T-helper 1 cell treated with Interleukin-12 subunit alpha and Interleukin-12 subunit beta and Interleukin-4 antibody, amounts not matched to agents 30 ng/mL and 1 ng/mL, for 36 hours (primary cell): ENCODE measurements at places on chromosomes 7 and 10. TPM values are rescaled to one million over a fixed set of nuclear protein-coding genes. Genes with fewer than 3 reads are reported as not detected.

The CRTAC1 gene
- not detected in 2 replicates for total RNA-seq

The FXYD4 gene
- total RNA-seq: not detected in 2 replicates

The OR9A2 gene
- not detected in 2 replicates for total RNA-seq

The TMEM139 gene
- total RNA-seq: 0.32 and 1.0 TPM in 2 replicates

The PAOX gene
- 4.5 and 6.2 TPM in 2 replicates for total RNA-seq

The OR2A12 gene
- total RNA-seq: not detected in 2 replicates

The TCERG1L gene
- 0.07 TPM in 1 of 2 replicates, not detected in the other for total RNA-seq

The CYP3A7 gene
- total RNA-seq: not detected in 2 replicates

The TUBAL3 gene
- total RNA-seq: not detected in 2 replicates

The AGK gene
- 79.0 and 83.1 TPM in 2 replicates for total RNA-seq

The AS3MT gene
- total RNA-seq: 0.12 TPM in 1 of 2 replicates, not detected in the other
